Activated effector memory CD4-positive, alpha-beta T cell treated with Interleukin-2 at 50 U/mL for 16 hours (primary cell): ENCODE measurements at places on chromosomes 7 and 10.

DNA sequence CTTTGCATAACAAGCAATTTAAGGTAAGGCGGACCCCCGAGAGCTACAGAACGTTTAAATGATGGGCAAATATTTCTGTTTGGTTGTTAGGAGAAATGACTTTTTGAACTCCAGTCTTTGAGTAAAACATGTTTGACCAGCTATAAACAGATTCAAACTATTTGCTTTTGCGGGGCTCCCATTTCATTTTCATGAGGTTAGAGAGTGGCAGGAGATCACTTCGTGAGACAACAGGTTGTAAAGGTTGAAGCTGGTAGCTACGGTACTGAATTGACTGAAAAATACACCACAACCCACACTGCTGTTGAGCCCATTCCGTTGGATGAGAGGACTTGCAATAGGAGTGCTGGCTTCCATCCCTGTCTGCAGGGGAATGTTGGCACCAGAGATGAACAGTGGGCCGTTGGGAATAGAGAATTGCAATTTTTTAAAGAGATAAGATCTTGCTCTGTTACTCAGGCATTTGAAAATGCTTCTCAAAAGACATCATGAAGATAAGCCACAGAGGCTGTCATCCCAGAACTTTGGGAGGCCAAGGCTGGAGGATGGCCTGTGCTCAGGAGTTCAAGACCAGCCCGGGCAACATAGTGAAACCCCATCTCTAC, 65.7 kb upstream of the CARD11 start:
- no peak for DNase-seq

GRCh38 chr10:74926791-74927585, 100.6 kb downstream of the KAT6B start:
- DNase-seq = no peak

- DNase-seq = no peak
Measured at GRCh38 chr10:98299341-98299740, 31.3 kb upstream of the LOXL4 start.

- no peak for DNase-seq
Measured at GRCh38 chr10:34526186-34526585, 288.9 kb downstream of the PARD3 start.

DNA sequence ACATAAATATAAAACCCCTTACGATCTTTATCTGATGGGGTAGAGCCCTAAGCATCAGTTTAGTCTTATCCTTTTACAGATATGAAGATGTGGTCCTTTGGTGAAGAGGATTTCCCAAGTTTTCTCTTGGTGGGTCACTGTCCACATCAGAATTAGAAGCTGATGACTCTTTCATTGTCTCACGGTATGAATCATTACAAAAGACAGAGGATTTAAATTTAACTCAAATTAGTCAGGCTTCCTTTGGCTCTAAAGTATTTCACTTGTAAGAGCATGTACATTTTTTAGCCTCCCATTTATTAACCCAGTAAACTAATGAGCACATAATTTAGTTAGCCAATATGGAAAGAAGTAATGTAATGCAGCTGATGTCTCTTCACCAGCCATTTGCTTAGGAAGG, 49.9 kb upstream of the TMEM26 start:
- no peak for DNase-seq

GRCh38 chr10:112275512-112276245, 7.5 kb upstream of the TECTB start:
- DNase-seq = no peak
